DMS 273 treated with DMSO at 0.1 percent for 48 hours (cell line): ENCODE measurements at places on chromosomes 6 and 20.

DNA sequence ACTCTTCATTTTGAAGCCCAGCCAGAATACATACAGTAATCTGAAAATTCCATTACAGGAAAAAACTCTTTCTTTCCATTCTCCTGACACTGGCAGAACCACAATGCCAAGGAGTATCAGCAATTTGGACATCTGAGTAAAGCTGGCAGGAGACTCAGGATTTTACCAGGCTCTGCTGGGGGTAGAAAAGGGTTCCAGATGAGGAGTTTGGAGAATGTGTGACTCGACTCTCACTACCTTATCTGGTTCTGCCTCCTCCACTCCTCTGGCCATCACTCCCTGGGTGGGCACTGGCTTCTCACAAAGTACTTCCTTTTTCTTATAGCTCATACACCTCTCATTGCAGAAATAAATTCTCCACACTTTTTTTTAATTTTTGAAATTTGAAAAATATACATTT, 10.6 kb upstream of the WFDC8 start:
- no peak for DNase-seq

- no peak for DNase-seq
These were observed 295.0 kb downstream of the PKHD1 start for GRCh38 chr6:51792273-51793030.

DNA sequence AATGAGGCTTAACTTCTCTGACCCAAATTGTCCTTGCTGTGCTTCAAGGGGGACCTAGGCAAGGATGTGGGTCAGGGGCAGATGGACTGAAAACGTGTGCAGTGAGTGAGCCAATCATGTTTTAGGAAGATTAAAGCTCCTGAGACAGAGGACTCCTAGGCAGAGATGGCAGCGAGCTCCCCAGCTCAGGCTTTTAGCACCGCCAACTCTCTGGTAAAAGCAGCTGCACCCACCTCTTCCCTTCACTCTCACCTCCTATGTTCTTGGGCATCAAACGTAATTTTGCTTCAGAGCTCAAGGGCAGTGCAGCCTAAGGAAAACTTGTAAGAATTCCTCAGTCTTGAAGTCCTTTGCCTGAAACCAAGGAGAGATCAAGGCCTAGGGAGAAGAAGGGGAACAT, 10.3 kb downstream of the RPP21 start:
- no peak for DNase-seq

DNA sequence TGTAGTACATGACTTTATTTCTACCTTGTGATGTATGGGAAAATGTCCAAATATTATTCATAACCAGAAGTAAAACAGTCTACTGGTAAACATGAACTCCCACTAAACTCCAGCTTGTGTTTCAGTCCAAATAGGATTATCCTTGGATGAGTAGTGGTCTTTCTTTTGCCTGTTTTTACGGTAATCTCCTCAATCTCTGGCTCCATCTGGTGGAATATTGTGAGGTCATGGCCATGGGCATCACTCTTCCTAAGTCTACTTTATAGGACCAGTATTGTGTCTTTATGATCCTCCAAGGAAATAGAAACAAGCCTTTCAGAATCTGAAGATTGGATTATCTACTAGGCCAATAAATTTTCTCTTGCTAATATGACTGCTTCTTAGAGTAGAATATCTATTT, 505.0 kb downstream of the BMP2 start:
- DNase-seq = no peak

- no peak for DNase-seq
These were observed 376.9 kb downstream of the RNGTT start for GRCh38 chr6:88586371-88587149.

DNA sequence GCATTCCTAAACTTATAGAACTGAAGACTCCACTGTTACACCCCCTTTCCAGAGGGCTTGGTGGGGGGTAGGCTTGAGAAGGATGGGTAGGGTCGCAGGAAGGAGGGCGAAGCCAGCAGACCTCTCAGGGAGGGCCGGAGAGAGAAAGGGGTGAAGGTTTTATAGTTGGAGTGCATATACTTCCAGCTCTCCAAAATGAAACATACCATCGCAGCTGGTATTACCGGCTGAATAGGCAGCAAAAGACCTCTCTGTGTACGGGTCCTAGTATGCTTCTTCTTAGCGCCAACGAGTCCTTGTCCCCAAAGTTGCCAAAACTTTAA, 1.0 kb upstream of the VGLL2 start:
- DNase-seq = no peak

- DNase-seq = no peak
These were observed 27.9 kb upstream of the CD93 start for GRCh38 chr20:23114018-23114417.

DNA sequence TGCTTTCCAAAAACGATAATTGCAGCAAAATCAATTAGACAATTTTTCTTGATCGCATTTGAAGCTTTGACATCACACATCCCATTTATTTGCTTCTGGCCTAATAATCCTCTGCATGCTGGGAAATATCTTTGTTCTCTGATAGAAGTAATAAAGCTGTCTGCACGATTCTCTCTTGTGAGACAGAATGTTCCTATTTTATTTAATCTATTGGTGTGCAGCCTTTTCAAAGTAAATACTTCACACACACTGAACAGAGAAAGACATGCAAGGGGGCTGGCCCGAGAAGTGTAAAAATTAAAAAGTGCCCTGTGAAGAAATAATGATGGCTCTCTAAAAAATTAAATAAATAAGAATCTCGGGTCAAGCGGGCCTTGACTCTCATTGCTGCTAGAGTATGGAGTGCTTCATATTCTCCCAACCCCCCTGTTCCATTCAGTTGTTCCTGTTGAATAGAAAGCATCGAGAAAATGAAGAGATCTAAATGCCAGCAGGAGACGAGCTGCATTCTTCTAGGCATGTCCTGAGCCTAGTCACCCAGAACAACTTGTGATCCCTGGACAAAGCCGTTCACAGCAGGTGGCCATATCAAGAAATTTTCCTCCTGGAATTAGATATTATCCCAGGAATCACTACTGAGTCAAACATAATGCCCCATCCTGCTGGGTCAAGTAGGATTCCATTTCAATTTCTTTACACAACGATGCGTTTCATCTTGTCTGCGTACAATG, 625.9 kb upstream of the EPHA7 start:
- DNase-seq = no peak

GRCh38 chr20:10683537-10683936, 9.7 kb upstream of the JAG1 start:
- DNase-seq = no peak

DNA sequence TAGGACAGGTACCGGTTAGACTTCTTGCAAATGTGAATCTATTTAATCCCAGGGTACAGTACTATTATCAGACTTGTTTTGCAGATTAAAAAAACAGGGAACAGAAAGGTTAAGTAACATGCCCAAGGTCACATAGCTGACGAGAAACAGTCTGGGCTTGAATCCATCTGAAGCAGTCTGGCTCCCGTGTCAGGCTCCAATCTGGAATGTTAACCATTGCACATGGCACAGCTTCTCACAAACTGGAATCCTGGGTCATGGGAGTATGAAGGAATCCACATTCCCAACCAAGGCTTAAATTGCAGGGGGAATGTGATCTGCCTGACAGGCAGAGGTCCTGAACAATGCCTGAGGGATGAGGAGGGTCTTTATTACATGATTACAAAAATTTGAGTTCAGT, 187.5 kb upstream of the SPTLC3 start:
- no peak for DNase-seq

DNA sequence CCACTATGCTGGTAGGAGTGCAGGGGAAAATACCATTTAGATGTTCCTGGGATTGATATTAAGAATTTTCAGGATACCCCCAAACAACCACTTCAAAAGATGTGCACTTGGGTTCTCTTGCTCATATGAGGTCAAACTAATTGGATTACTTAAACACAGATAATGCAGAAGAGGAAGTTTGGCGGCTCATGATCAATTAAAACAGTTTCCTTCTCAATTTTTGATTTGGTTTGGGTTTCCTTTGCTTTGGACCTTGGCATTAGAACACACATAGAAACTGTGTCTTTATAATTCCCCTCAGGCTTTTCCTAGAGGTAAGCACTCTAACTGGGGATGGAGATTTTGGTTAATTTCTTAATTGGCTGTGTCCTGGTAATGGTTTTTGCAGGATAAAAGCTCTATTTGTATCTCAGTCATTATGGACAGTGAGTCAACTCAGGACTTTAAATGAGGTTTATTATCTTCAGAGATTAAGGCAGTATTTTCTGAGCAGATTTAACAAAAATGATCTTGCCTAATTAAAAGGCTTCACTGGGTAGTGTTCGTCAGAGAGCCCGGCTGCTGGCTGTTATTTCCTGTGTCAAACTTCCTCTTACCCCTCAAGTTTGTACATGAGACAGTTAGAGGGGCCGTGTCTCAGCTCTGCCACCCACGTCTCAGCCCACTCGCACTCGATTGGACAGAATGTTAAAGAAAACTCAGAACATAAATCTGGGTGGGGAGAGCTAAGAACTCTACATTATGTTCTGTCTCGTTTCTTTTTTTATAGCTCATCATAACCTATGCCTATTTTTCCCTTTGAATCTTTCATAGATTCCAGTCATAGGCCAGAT, 50.3 kb upstream of the PREP start:
- no peak for DNase-seq

- DNase-seq = no peak
These were observed 43.5 kb downstream of the KIF6 start for GRCh38 chr6:39681674-39682121.

GRCh38 chr6:109165392-109165974, 70.2 kb downstream of the CEP57L1 start:
- DNase-seq = no peak

GRCh38 chr6:149405823-149406765, 6.0 kb downstream of the SUMO4 start:
- no peak for DNase-seq
